ENCODE measurements at places on chromosomes 7 and 10. TPM values are rescaled to one million over a fixed set of nuclear protein-coding genes. Genes with fewer than 3 reads are reported as not detected.

The LRRC61 gene
- 33.6 TPM for polyA plus RNA-seq

The SEC23IP gene
- polyA plus RNA-seq = 83.5 TPM

The HOXA6 gene
- 1.4 TPM for polyA plus RNA-seq

The SFTPA1 gene
- polyA plus RNA-seq = 0.84 TPM

The HBP1 gene
- polyA plus RNA-seq = 40.4 TPM

The FXYD4 gene
- polyA plus RNA-seq = not detected

The PLXDC2 gene
- 19.6 TPM for polyA plus RNA-seq

The SFR1 gene
- 5.8 TPM for polyA plus RNA-seq

The WNT8B gene
- polyA plus RNA-seq = 0.97 TPM
